Activated CD4-positive, alpha-beta T cell treated with anti-CD3 and anti-CD28 coated beads for 36 hours (primary cell): ENCODE measurements at places on chromosomes 5 and 9. TPM values are rescaled to one million over a fixed set of nuclear protein-coding genes. Genes with fewer than 3 reads are reported as not detected.
A peak's percentile ranks its signal among the peaks of the same experiment; 100 is the strongest.

- no peak for DNase-seq
These were observed 237.2 kb downstream of the FBXL7 start for GRCh38 chr5:15737036-15737821.

GRCh38 chr5:41863871-41864486 is 6.2 kb downstream of the OXCT1 start:
- DNase-seq = no peak

DNA sequence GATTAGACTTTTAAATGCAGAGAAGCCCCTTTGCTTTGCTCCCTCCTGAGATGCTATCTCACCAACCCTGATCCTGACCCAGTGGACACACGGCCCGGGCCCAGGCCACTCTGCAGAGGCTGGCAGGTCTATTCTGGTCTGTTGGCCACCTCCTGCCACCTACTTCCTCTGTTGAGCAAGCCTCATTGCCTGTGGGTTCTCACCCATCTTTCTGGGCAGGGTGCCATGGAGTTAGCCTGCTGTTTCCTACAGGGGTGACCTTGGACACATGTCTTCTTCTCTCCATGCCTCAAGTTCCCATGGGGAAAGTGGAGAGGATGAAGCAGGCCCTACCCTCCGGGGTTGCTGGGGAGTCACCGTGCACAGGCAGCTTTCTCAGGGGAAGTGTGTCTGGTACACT is 266.2 kb upstream of the IRX1 start:
- DNase-seq = no peak

DNA sequence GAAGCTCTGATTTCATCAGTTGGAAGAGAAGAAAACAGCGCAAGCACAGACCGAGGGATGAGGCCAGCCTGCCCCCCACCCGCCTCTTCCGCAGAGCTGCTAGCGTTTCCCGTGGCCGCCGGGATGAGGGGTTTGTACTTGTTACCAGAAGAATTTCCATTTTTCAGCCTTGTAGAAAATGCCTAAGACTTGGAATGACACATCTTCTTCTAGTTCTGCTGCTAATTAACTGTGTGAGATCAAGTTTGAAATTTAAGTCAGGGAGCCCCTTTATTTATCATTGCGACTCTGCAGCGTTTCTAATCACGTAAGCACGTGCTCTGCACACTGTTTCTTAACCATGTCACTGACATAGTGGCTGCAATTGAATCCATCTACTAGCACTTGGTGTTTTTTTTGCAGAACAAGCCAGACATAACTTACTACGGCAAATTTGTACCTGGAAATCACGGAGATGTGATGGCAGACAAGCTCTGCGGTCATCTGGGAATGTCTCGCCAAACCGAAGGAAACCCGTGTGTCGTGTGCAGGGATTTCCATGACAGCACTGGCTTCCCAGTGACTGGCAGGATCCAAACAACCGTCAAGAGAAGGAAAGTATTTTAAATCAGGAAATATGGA is 41.8 kb upstream of the ROR2 start:
- no peak for DNase-seq

DNA sequence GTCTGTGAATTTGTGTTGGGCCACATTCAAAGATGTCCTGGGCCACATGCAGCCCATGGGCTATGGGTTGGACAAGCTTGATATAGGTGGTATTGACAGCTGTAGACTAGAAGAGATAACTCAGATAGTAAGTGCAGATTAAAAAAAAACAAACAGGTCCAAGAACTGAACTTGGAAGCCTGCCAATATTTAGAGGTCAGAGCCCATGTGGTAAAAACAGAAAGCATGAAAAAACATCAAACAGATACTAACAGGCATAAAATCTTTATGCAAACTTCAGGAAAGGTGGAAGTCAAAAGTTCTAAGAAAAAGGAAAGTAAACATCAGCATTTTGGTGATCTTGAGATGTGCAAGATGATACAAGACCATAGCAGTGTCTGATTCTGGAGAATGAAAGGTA is 155.1 kb upstream of the NR4A3 start:
- no peak for DNase-seq

GRCh38 chr5:142904416-142904815 is 134.2 kb downstream of the ARHGAP26 start:
- DNase-seq = no peak

DNA sequence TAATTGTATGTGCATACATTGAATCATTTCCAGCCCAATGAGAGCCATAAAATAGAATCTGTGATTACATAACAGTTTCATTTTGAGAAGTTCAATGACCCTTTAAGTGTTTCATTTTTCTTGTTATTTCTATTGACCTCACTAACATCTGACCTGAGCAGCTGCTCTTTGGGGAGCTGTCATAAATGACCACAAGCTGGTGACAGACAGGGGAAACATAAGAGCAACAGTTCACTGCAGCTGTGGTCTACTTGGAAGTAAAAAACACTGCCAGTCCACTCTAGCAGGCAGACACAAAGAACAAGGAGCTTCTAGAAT is 265.4 kb downstream of the DTWD2 start:
- no peak for DNase-seq

- peak; percentile 59 for DNase-seq
These were observed 8.3 kb upstream of the ENC1 start for GRCh38 chr5:74648835-74649293.

DNA sequence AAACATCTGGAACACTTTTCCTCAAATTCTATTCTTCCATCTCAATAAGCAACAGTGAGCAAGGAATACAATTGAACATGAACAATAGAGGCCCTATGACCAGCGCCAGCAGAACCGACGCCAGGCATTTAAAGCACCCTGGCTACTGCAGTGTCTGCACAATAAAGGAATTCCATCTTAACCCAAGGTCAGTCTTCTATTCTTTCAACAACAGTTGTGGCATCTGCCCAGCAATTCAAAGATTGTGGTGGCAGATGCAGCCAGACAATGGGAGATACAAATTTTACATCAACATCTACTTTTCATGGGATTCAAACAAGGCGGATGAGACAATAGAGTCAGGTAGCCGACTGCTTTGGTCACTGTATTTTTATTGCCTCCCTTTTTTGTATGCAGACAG is 65.9 kb downstream of the ELL2 start:
- no peak for DNase-seq

- DNase-seq = peak; percentile 92
These were observed 438 bp downstream of the SOX30 start for GRCh38 chr5:157651623-157652376.

- no peak for DNase-seq
These were observed 49.1 kb downstream of the SUSD1 start for GRCh38 chr9:112125951-112126388.

DNA sequence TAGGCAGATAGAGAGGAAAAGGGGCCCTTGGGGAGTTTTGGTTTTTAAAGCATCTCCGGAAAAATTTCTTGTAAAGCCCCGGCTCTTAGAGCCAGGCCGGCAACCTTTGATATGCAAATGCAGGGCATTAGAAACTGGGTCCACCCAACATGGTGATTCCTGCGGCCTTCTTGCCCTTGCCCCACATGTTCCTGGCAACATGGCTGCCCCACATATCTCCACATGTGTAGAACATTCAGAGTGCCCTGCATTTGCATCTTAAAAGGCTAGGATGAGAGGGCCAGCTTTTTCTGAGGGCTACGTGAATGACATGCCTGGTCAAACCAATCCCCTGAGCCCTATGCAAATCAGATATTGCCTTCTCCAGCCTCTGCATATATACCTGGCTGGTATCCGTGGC is 5.0 kb upstream of the SNAPC3 start:
- no peak for DNase-seq

DNA sequence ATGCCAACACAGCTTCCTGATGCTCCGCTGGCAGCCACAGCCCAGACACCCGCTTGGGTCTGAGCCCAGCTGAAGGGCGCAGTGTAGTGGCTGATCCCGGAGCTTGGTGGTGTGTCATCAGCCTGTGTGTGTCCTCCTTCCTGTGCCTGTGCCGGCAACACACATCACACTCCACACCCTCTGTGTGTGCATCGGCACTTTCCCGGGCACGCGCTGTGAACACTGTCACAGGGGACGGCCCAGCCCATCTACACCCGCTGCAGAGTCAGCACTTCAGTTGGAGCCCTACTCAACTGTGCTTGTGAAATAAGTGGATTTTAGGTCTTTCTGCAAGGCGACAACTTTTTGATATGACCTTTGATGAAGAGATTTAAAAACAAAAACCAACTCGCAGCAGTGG is 189.4 kb downstream of the IRX2 start:
- no peak for DNase-seq

DNA sequence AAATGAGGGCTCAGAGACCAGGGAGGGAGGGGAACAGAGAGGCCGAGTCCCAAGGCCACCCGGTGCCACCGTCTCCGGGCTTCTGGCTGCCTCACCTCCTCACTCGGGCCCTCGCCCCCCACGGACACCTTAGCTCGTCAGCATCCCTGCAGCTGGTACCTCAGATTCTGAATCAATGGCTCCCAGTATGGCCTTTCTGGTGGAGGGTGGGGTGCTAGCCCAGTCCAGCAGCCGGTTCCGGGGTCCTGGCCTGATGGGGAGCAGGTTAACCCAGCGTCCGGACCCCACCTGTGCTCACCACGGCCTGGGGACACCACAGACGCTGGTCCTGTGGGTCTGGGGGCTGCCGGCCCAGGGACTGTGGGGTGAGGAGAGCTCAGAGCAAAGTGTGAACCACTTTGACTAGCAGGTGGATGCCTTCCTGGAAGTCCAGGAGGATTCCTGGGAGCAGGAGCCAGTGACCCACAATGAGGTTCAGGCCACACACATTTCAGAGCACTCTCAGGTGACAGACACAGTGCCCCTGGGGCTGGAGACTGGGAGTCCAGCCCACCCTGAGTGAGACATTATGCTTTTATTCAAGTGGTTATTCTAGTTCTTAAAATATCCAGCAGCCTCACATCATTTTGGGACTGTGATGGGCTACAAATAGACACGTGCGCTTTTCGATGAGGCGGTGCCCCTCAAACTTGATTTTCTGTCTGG is 53.3 kb downstream of the AHRR start:
- DNase-seq = peak; percentile 14

DNA sequence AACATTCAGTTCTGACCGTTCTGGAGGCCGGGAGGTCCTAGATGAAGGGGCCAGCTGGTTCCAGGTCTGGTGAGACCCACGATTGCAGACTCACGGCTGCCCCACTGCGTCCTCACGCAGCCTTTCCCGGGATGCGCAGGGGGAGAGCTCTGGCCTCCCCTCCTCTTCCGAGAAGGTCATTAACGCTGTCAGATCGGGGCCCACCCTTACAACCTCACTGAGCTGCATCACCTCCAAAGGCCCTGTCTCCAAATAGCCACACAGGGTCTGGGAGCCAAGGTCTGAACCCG is 66.6 kb upstream of the PPP1R26 start:
- DNase-seq = no peak

DNA sequence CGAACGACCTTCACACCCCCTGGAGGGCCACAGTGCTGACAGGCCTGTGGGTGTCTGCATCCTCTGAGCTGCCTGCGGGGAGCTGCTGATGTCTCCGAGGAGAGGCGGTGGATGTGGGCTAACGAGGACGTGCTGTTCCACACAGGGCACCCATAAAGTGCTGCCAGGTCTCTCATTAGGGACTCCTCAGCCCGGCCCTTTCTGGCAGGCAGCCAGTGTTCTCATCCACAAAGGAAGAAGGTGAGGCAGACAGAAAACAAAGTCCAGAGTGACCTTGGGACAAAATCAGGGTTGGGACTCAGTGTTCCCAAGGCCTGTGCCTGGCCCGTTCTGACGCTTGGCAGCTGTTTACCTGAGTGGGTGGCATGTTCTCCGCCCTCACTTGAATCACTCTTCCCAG is 29.3 kb downstream of the CARTPT start:
- DNase-seq = no peak

- DNase-seq = no peak
These were observed 13.9 kb downstream of the FBXL7 start for GRCh38 chr5:15513911-15514310.

DNA sequence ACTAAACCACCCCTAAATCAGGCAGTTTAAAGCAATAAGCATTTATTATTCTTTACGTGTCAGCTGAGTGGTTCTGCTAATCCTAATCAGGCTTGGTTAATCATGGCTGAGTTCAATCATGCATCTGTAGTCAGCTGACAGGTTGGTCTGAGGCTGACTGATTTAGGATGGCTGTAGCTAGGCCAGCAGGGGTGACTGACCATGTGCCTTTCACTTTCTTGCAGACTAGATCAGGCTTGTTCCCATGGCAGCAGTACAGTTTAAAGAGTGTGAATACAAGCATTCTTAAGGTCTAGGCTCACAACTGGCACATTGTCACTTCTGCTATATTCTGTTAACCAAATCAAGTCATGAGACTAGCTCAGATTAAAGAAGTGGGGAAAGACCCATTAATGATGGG is 16.1 kb upstream of the MPDZ start:
- DNase-seq = no peak

- no peak for DNase-seq
These were observed 693.6 kb downstream of the TLE1 start for GRCh38 chr9:80995759-80996158.

DNA sequence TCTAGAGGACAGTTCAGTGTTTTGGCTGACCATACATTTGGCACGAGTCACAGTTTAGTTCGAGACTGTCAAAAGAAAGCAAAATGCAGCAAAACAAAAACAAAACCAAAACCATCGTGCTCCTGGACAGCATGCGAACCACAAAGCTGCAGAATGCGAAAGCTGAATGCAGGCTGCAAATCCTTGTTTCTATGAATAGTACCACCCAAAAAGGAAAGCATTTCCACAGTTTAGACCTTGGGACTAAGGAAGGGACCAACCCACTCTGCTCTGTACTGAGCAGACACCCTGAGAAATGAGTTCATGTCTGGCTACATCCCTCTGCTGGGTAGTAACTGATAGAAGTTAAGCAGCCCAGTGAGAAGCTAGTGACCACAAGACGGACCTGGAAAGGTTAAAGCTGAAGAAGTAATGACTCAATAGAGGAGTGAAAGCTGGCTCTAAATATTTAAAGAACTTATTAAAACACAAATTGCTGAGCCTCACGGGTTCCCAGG is 3.9 kb downstream of the GCNT4 start:
- no peak for DNase-seq

GRCh38 chr9:31347082-31347617 is 1037.3 kb upstream of the ACO1 start:
- no peak for DNase-seq

Gene FOXD4L5
- 0.07 TPM for total RNA-seq

Gene AK6
- total RNA-seq = 93.8 TPM

Gene CBY3
- 0.71 TPM for total RNA-seq

Gene MYOZ3
- 0.30 TPM for total RNA-seq

Gene MARVELD2
- total RNA-seq = 0.30 TPM
